ENCODE measurements at places on chromosomes 6 and 20. TPM values are rescaled to one million over a fixed set of nuclear protein-coding genes. Genes with fewer than 3 reads are reported as not detected.

DNA sequence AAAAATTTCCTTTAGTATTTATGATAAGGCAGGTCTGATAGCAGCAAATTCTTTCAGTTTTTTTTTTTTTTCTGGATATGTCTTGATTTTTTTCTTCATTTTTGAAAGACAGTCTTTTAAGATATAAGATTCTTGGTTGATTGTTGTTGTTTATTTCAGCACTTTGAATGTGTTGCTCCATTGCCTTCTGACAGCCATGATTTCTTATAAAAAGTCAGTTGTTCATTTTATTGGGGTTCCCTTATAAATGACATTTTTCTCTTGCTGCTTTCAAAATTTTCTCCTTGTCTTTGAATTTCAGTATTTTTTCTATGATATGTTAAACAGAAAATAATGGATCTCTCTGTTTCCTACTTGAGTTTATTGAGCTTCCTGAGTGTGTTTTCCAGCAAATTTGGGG, 152.3 kb downstream of the ISM1 start:
- DNase-seq: no peak
- no peak overlapping the region for H3K4me3 ChIP-seq
- no peaks in the 10 kb centered on the region for H3K36me3 ChIP-seq

GRCh38 chr6:112594886-112595594, 247.9 kb downstream of the RFPL4B start:
- no peaks in the 10 kb centered on the region for H3K36me3 ChIP-seq
- H3K4me3 ChIP-seq: no peak overlapping the region
- H3K4me1 ChIP-seq: no peaks in the 10 kb centered on the region

DNA sequence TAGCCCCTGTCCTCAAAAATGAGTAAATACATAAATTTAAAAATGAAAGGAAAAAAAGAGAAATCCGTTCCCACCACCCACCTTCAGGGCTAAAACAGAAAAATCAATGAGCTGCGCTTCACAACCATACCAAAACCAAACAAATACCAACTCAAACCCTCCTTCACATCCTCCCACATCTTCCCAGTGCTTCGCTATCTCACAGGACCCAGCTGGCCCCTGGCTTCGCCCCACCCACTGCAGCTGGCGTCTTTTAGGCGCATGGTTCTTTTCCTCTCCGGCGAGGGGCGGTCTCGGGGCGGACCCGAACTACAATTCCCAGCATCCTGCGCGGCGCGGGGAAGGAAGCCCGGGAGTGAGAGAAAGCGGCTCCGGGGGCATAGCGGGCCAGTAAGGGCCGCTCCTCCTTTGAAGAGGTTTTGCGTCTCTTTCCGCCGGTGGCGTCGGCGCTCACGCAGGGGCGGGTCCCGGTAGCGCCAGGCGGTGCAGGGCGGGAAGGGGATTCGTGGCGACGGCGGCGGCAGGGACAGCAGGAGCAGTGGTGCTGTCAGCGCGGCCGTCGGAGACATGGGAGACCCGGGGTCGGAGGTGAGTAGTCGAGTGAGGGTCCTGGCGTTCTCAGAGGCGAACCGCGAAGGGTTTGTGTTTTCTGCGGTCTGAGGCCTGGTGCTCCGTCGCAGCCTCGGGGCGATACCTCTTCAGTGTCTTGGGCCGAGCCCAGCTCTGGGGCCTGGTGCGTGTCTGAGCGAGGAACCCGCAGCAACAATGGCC, at the start of gene ZNF451:
TSS of gene ZNF451 (plus strand) at position 502 of the 771 bp plus-strand sequence. CDS start at position 568, 66 bp downstream.
- no peaks in the 10 kb centered on the region for H3K36me3 ChIP-seq
- peaks cover 15% of the 10 kb centered on the region for H3K4me1 ChIP-seq
- peak within 1 kb of the TSS; percentile 73 for H3K27ac ChIP-seq
- DNase-seq: peak; percentile 97

- DNase-seq: no peak
- no peaks in the 10 kb centered on the region for H3K4me1 ChIP-seq
- no peak overlapping the region for H3K4me3 ChIP-seq
- no peaks in the 10 kb centered on the region for H3K27me3 ChIP-seq
- no peak overlapping the region for H3K27ac ChIP-seq
Measured at GRCh38 chr6:24353861-24354260, 4.0 kb downstream of the DCDC2 start.

DNA sequence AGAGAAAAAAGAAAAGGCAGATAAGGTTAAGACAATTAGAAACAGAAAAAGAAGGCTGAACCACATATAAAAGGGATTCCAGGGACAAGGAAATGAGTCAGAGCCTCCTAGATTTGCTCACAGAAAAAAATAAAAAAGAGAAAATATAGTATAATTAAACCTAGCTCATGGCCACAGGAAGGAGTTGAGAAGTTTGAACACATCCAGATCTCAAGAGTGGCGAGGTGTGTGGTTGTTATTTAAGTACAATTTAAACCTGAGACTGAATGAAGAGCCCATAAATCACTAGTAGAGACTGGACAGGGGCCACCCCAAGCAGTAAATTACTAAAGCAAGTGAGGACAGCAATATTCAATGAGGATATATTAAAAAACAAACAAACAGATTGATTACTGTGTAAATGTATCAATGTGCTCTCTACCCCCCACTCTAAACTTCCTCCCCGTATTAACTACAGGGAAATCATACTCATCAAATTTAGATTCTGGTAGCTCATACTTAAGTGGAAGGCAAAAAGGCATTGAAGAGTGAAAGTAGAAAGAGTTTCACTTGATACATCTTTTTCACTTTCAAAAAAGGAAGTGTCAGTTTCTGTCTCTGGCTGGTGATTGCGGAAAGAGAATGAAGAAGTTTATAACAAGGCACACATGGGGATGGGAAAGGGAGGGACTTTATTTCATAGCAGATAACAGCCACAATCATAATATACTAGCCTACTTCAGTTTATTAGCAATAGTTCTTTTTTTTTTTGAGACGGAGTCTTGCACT, 49.3 kb upstream of the SCAF8 start:
- no peak overlapping the region for H3K4me3 ChIP-seq
- no peaks in the 10 kb centered on the region for H3K36me3 ChIP-seq
- peak overlapping the region; percentile 8 for H3K27ac ChIP-seq
- H3K4me1 ChIP-seq: no peaks in the 10 kb centered on the region
- no peaks in the 10 kb centered on the region for H3K27me3 ChIP-seq

- no peak overlapping the region for H3K27ac ChIP-seq
- no peak overlapping the region for H3K4me3 ChIP-seq
- H3K36me3 ChIP-seq: no peaks in the 10 kb centered on the region
- DNase-seq: no peak
Measured at GRCh38 chr6:10437891-10438290, 23.0 kb upstream of the TFAP2A start.

DNA sequence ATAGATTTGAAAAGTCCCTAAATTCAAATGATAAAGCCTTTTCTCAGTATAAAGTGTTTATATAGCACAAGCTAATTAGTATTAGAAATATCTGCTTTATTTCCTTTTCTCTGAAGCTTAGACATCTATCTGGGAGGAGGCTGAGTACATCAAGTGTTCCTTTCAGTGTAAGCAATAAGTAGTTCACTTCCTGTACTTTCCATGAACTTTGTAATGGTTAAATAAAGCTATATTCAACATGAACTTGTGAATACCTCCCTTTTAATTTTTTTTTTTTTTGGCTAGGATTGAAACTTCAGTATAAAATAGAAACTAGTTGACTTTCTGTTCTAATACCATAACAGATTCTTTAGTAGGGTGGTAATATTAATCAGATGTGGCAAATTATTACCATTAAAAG, 190.9 kb downstream of the CENPW start:
- no peaks in the 10 kb centered on the region for H3K4me1 ChIP-seq
- H3K27me3 ChIP-seq: no peaks in the 10 kb centered on the region
- H3K27ac ChIP-seq: no peak overlapping the region
- H3K4me3 ChIP-seq: no peak overlapping the region
- H3K36me3 ChIP-seq: no peaks in the 10 kb centered on the region
- no peak for DNase-seq

GRCh38 chr6:158570681-158570962, 10.7 kb downstream of the TMEM181 start:
- H3K4me3 ChIP-seq: no peak overlapping the region
- H3K27ac ChIP-seq: no peak overlapping the region
- H3K36me3 ChIP-seq: no peaks in the 10 kb centered on the region
- no peaks in the 10 kb centered on the region for H3K27me3 ChIP-seq
- H3K4me1 ChIP-seq: no peaks in the 10 kb centered on the region

DNA sequence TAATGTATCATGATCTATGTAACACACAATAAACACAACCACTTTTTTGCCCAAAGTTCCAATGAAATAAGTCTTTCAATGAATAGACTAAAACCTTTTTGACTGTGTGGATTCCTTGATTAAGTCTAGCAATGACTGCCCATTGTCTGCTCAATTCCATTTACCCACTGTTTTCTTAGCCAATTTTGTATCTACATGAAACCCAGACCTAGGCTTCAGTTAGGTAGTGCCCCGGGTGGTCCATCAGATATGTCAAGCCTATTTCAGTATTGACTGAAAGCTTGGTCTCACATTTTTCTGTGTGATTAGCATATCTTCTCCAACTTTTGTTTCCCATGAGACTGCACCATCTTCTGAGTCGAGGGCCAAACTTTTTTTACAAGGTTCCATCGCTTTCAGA, 615.0 kb downstream of the C6orf118 start:
- H3K27ac ChIP-seq: no peak overlapping the region
- no peak overlapping the region for H3K4me3 ChIP-seq
- DNase-seq: no peak
- H3K4me1 ChIP-seq: no peaks in the 10 kb centered on the region
- no peaks in the 10 kb centered on the region for H3K36me3 ChIP-seq
- no peaks in the 10 kb centered on the region for H3K27me3 ChIP-seq

DNA sequence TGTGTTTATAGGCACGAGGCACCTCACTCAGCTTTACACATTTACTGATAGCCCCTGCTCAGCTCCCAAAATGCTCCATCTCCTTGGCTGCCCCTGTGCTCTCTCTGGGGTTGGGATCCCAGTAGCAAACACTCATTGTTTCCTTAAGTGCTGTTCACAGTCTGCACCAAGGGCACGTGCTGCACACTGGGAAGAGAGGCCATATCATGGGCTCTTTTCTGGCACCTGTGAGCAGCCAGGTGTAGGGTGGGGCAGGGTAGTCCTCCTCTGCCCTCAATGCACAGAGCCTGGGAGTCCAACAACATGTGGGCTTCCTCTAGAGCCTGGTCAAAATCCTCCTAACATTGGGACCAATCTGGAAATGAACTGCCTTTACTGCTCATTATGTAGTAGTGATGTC, 67.9 kb downstream of the BANF2 start:
- no peak overlapping the region for H3K27ac ChIP-seq
- no peaks in the 10 kb centered on the region for H3K4me1 ChIP-seq
- H3K27me3 ChIP-seq: no peaks in the 10 kb centered on the region
- no peaks in the 10 kb centered on the region for H3K36me3 ChIP-seq

DNA sequence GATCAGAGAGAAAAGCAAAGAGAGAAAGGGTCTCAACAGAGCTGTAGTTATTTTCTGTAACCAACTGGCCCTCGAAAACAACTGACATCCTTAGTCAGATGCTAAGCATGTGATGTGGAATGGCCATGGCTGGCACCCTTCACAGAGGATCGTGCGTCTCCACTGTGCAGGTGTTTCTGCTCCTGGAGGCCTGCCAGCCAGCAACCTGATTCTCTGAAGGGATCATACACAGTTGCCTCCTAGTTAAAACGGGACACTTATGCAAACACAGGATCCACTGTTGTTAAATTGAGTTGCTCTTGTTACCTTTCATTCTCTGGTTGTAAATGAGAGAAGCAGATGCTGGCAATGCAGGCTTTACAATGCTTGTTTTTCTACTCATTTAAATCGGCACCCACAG, 148.5 kb downstream of the HDGFL1 start:
- no peaks in the 10 kb centered on the region for H3K36me3 ChIP-seq
- H3K4me1 ChIP-seq: no peaks in the 10 kb centered on the region
- H3K27ac ChIP-seq: no peak overlapping the region
- no peak overlapping the region for H3K4me3 ChIP-seq

DNA sequence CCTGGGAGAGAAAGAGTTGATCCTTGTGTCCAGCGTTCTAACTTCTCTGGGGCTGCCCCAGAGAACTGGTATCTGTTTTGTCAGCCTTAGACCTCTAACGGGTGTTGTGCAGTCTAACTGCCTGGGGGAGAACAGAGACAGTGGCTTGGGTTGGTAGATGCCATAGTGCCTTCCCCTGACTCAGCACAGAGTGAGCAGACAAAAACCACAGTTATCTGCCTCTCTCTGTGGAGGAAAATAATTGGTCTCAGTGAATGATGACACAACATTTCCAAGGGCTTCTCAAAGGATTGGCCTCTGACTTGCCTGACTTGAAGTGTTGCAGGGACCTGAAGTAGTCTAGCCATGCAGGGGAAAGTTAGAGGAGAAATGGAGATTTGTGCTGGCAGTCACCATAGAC, 226.2 kb upstream of the MAN1A1 start:
- no peak overlapping the region for H3K4me3 ChIP-seq
- H3K4me1 ChIP-seq: no peaks in the 10 kb centered on the region
- H3K36me3 ChIP-seq: no peaks in the 10 kb centered on the region

GRCh38 chr20:19881080-19881840, 123.2 kb downstream of the RIN2 start:
- H3K27me3 ChIP-seq: no peaks in the 10 kb centered on the region
- H3K36me3 ChIP-seq: no peaks in the 10 kb centered on the region

DNA sequence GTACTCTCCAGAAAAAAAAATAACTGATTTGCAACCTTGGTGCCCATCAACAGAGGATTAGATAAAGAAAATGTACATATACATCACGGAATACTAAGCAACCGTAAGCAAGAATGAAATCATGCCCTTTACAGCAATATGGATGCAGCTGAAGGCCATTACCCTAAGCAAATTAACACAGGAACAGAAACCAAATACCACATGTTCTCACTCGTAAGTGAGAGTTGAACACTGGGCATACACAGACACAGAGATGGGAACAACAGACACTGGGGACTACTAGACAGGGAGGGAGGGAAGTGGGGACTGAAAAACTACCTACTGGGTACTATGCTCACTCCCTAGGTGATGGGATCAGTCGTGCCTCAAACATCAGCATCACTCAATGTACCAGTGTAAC, 32.8 kb upstream of the CAP2 start:
- H3K36me3 ChIP-seq: no peaks in the 10 kb centered on the region
- no peaks in the 10 kb centered on the region for H3K27me3 ChIP-seq
- no peak overlapping the region for H3K4me3 ChIP-seq
- no peaks in the 10 kb centered on the region for H3K4me1 ChIP-seq

DNA sequence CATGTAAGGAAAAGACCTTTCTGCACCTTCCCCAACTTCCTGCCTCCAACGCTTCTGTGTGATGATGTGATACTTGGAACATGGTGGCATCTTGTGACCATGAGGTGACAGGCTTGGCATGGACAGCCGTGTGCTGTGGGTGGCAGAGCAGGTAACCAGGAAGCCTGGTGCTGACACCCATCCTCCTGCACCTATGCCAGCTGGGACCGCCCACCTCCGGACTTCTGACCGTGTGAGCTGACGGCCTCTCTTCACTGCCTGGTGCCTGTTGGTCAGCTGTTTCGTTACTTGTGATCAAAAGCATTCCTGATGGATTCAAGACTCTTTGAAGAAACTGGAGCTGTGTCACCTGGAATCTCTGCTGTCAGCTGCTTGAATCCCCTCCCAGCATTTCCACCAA, 70.3 kb downstream of the TMEM242 start:
- no peaks in the 10 kb centered on the region for H3K36me3 ChIP-seq
- DNase-seq: no peak
- H3K27ac ChIP-seq: no peak overlapping the region
- no peaks in the 10 kb centered on the region for H3K27me3 ChIP-seq

SRMS gene
- not detected for total RNA-seq

ECT2L gene
- 1.5 TPM for total RNA-seq

ABHD16B gene
- not detected for total RNA-seq

OPRM1 gene
- total RNA-seq: not detected

OTOR gene
- total RNA-seq: not detected

SYNCRIP gene
- 147 TPM for total RNA-seq

B3GAT2 gene
- not detected for total RNA-seq

SOX18 gene
- 16.7 TPM for total RNA-seq

TXLNB gene
- 2.1 TPM for total RNA-seq

TAAR2 gene
- total RNA-seq: not detected

CYP24A1 gene
- total RNA-seq: not detected

SLC17A4 gene
- total RNA-seq: not detected

MTFR2 gene
- total RNA-seq: 2.4 TPM

All from uterus (tissue), 4 donors.